Large intestine (tissue), 12 donors: ENCODE measurements at places on chromosomes 3 and 15.

- peaks cover 52% of the 10 kb centered on the region for H3K36me3 ChIP-seq
- H3K27ac ChIP-seq: no peak overlapping the region
- DNase-seq: no peak
- no peaks in the 10 kb centered on the region for H3K27me3 ChIP-seq
- H3K4me1 ChIP-seq: no peaks in the 10 kb centered on the region
- no peak overlapping the region for H3K4me3 ChIP-seq
Observed at GRCh38 chr3:49316696-49317457, 23.0 kb downstream of the USP4 start.

- DNase-seq: peak; percentile 51
- H3K4me3 ChIP-seq: no peak overlapping the region
- peaks cover 7% of the 10 kb centered on the region for H3K4me1 ChIP-seq
- no peaks in the 10 kb centered on the region for H3K36me3 ChIP-seq
- no peaks in the 10 kb centered on the region for H3K27me3 ChIP-seq
Observed at GRCh38 chr3:39318301-39318700, 11.2 kb upstream of the CCR8 start.

DNA sequence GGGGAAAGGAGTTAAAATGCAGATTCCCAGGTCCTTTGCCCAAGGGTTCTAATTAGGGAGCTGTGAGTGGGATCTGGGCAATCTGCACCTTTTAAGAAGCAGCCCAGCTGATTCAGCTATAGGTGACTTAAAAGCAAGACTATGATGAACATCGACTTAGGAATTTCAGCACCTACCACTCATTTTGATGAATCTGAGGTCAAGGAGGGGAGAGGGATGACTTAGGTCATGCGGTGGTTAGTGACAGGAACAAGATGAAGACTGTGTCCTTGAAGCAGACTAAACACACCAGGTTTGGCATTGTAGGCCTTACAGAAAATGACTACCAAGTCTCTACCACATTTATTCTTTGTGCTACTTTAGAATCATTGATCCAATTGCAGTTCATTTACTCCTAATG, 196.3 kb downstream of the DTWD1 start:
- H3K36me3 ChIP-seq: no peaks in the 10 kb centered on the region
- H3K27me3 ChIP-seq: no peaks in the 10 kb centered on the region
- H3K4me3 ChIP-seq: no peak overlapping the region
- no peak overlapping the region for H3K27ac ChIP-seq
- no peak for DNase-seq
- H3K4me1 ChIP-seq: no peaks in the 10 kb centered on the region

GRCh38 chr15:48084759-48085590, 35.8 kb upstream of the SLC24A5 start:
- peaks cover 2% of the 10 kb centered on the region for H3K27me3 ChIP-seq
- DNase-seq: peak; percentile 14
- no peak overlapping the region for H3K27ac ChIP-seq
- H3K36me3 ChIP-seq: no peaks in the 10 kb centered on the region
- H3K4me1 ChIP-seq: no peaks in the 10 kb centered on the region
- no peak overlapping the region for H3K4me3 ChIP-seq

GRCh38 chr15:67421105-67421504, 99.8 kb upstream of the C15orf61 start:
- H3K27me3 ChIP-seq: no peaks in the 10 kb centered on the region
- no peak overlapping the region for H3K27ac ChIP-seq
- no peaks in the 10 kb centered on the region for H3K36me3 ChIP-seq
- no peak overlapping the region for H3K4me3 ChIP-seq

DNA sequence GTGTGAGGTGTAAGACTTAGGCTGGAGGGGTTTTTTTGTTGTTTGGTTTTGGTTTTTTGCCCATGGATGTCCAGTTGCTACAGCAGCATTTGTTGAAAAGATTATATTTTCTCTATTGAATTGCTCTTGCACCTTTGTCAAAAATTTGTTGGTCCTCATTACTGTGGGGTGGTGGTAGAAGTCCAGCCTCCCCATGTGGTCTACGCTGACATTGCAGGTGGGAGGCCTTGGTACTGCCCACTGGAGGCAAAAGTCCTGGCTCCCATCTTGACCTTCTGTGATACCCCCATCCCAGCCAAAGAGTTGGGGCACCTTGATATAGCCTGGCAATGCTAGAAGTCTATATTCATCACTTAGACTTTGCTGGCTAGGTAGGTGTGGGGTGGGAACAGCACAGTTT, 5.4 kb upstream of the RAB6B start:
- H3K4me3 ChIP-seq: no peak overlapping the region
- DNase-seq: no peak
- H3K36me3 ChIP-seq: no peaks in the 10 kb centered on the region
- H3K27me3 ChIP-seq: peaks cover 26% of the 10 kb centered on the region
- no peak overlapping the region for H3K27ac ChIP-seq

DNA sequence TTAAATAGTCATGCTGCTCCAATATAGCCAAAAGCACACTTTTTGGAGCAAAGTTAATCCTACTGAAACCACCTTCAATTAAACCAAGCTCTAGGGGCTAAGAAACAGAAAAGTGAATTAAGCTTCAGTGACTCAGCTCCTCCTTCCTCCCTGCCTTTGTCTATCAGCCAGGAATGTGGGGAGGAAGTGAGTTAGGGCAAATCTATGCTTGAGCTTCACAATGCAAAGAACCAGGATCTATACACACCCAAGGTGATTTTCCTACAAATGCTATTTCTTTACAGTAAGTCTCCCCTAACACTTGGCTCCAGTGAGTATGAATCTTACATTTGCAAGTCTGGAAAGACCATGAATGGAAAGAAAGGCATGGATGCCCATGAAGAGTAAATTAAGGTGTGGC, 212.1 kb downstream of the P3H2 start:
- no peak overlapping the region for H3K4me3 ChIP-seq
- no peaks in the 10 kb centered on the region for H3K36me3 ChIP-seq
- H3K27ac ChIP-seq: no peak overlapping the region
- DNase-seq: no peak
- no peaks in the 10 kb centered on the region for H3K4me1 ChIP-seq

GRCh38 chr15:38996111-38996631, 431.6 kb upstream of the RASGRP1 start:
- H3K36me3 ChIP-seq: no peaks in the 10 kb centered on the region
- no peak overlapping the region for H3K27ac ChIP-seq
- peak; percentile 4 for DNase-seq
- H3K4me3 ChIP-seq: no peak overlapping the region

DNA sequence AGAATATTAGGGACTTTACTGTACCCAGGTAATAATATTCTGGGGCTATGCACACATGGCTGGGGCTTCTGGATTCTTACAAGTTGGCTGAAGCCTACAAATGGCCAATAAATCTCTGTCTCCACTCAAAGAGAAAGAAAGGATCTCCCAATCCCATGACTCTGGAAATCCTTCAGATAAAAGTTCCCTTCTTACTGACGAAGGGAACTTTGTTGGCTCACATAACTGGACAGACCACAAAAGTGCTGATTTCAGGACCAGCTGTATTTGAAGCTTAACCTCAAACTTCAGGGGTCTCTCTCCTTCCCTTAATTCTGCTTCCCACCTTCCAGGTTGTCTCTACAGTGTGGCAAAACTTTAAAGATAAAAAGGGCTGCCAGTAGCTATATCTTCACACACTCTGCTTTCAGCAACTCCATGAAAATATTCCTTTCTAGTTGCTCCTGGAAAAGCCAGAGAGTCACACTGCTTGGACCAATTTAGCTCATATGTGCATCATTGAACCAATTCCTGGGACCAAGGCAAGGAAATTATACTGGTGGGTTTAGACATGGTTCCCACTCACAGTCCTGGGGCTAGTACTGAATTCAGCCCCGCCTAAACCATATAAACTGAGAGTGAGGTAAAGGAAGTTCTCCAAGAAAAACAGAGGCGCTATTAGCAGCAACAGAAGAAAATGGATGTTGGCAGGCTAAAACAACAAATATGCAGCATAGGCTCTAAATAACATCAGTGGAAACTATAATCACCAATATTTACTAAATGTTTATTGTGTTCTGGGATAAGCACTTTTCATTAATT, 290.0 kb upstream of the GADL1 start:
- no peaks in the 10 kb centered on the region for H3K27me3 ChIP-seq
- H3K36me3 ChIP-seq: no peaks in the 10 kb centered on the region
- peak; percentile 22 for DNase-seq
- peaks cover 23% of the 10 kb centered on the region for H3K4me1 ChIP-seq
- no peak overlapping the region for H3K27ac ChIP-seq
- H3K4me3 ChIP-seq: no peak overlapping the region

DNA sequence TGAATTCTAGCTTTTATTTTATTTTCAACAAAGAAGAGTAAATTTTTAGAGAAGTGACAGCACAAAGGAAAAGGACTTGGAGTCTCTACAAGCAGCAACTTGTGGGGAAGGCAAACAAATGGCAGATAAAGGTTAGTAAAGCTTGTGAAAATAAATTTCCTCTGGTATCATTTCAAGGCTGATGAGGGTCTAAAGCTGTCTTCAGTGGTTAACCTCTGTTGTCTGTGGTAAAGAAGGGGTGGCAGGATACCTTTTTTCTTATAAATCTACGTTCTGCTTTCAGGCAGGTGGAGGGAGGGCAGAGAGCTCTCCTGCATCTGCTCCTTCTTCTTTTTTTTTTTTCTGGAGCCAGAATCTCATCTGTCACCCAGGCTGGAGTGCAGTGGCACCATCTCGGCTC, 50.5 kb downstream of the NMD3 start:
- no peak overlapping the region for H3K4me3 ChIP-seq
- H3K27ac ChIP-seq: no peak overlapping the region
- H3K27me3 ChIP-seq: no peaks in the 10 kb centered on the region
- no peak for DNase-seq
- H3K36me3 ChIP-seq: no peaks in the 10 kb centered on the region

DNA sequence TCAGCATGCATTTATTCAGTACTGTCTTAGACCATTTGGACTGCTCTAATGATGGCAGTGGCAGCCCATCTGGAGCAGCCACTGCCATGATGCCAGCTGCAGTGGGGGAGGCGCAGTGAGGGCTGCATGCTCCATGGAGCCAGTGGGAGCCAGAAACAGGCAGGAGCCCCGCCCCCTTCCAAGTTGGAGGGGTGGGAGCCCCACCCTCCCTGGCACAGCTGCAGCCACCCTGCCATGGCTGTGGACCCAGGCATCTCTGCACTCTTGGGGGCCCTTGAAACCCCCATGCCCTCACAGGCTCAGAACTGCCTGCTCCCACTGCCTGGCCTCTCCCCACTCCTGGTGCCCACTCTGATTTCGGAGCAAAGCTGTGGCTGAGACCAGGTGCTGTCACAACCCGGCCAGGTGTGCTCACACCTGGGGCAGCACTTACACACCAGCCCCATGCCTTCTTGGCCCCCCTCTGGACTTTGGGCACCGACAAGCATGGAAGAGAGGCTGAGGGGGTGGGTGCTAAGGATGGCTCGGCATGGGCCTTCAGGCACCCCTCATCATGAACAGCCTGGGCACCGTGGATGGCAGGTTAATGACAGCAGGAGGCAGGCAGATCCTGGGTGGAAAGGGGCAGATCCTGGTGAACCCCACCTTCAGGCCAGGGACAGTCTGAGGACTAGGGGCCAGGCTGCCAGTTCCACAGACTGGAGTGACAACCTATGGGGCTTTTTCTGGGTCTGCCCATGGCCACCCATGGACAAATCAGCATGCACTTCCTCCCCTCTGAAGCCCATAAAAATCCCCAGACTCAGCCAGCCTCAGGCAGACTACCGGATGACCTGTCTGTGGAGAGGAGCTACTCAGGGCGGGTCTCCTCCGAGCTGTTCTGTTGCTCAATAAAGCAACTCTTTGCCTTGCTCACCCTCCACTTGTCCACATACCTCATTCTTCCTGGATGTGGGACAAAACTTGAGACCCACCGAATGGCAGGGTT, 18.3 kb downstream of the TBC1D21 start:
- H3K27me3 ChIP-seq: no peaks in the 10 kb centered on the region
- H3K27ac ChIP-seq: no peak overlapping the region
- DNase-seq: no peak
- no peaks in the 10 kb centered on the region for H3K4me1 ChIP-seq

- H3K27me3 ChIP-seq: no peaks in the 10 kb centered on the region
- no peaks in the 10 kb centered on the region for H3K36me3 ChIP-seq
- no peak overlapping the region for H3K27ac ChIP-seq
- DNase-seq: no peak
- H3K4me3 ChIP-seq: no peak overlapping the region
Observed at GRCh38 chr3:135311699-135312098, 516.6 kb downstream of the EPHB1 start.
